ENCODE measurements at places on chromosomes 6 and 20.

DNA sequence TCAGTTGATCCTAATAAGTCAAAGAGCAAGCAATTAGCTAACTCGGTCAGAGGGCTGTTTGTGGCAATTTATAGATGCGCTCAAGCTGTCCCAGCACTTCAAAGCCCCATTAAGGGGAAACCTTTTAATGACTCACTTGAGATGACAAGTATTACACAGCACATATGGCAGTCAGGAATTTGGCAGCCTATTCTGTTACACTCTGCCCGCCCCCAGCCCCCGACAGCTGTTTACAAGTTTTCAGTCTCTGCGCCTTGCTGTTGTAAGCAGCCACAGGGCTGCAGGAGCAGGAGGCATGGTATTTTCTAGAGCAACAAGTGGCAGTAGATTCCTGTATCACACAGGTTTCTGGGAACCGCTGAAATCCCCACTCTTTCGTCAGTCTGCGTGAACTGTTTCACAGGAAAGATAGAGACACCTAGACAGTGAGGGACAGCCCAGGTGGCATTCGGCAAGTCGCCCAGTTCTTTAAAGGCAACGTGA is 263.0 kb downstream of the FOXC1 start:
- no peak for DNase-seq

- DNase-seq = no peak
Observed at GRCh38 chr6:34906826-34907225, 17.8 kb downstream of the ANKS1A start.

DNA sequence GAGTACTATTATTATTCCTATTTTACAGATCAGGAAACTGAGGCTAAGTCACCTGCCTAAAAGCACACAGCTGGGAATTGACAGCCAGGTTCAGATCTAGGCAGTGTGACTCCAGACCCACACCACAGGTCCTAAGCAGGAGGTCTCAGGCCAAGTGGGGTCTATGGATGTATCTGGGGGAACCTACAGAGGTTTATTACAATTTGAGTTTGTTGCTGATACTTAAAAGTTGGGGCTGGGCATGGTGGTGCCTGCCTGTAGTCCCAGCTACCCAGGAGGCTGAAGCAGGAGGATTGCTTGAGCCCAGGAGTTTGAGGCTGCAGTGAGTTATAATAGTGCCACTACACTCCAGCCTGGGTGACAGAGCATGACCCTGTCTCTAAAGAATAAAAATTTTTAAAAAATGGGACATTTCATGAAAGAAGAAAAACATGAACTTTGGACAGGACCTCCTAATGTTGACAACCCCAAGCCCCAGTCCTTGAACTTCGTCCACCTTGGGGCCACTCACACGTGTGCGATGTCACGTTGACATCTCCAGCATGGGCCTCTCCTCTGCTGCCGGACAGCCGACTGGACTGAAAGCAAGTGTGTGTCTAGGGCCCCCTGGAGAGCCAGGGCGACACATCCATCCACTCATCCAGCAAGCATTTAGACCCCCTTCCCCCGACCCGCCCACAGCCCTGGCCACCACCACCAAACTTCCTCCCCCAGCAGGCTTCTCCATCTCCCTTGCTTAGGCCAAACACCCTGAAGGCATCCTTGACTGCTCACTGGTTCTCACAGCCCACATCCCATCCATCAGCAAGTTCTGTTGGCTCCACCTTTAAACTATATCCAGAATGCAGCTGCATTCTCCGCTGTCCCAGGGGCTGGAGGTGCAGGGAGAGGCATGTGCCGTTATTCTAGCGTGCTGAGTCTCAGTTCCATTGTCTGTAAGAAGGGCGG is 40.0 kb downstream of the NOL4L start:
- no peak for DNase-seq

DNA sequence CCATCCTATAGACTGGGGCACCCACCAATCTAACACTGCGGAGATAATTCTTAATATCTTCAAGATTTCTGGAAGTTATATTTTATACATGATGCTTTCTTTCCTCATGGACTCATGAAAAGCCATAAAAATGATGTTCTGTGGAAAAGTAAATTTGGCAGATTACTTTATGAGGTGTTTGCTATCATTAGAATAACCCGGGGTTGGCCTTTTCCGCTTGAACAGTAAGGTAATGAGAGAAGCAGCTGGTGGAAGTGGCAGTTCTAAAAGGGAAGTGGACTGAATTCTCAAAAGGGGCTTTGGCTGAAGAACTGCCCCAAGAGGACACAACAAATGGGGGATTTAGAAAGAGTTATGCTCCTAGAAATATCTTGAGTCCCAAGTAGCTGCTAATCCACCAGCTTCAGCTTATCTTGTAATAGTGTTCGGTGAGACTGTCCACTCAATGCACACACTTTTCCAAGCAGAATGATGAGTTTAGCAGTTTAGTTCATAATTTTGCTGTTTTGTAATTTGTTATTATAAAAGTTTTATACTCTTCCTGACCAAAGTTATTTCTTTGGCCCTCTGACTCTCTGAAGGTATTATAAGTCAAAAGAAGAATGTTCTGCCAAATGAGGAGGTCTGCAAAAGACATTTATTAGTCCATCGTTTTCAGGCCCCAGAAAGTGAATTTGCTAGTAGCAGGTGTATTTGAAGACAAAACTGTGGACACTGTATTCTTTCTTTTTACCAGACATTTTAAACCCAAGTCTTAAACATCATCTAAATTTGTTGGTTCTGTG is 2.9 kb downstream of the ISM1 start:
- DNase-seq = peak; percentile 9

GRCh38 chr6:150880336-150880735 is 14.8 kb downstream of the MTHFD1L start:
- DNase-seq = no peak

- no peak for DNase-seq
Observed at GRCh38 chr20:56350842-56351241, 7.9 kb upstream of the FAM210B start.

DNA sequence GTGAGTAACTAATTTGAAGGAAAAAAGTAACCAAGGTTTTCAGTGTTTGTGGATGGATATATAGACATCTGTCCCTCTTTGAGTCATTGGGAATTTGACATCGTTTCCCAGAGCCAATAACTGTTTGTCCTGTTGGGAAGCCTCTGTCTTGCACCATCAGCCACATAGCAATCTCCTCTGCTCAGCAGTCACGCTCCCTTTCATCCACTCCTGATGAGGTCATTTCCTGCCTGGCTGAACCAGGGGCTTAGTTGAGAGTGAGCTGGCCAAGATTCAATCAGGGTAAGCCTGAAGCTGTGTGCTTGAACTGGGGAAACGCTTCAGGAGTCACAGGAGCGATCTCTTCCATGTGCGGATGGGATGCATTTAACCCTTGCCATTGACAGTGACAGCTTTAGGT is 121.5 kb upstream of the FOXQ1 start:
- DNase-seq = no peak

GRCh38 chr6:97666889-97667288 is 383.9 kb upstream of the MMS22L start:
- DNase-seq = no peak

DNA sequence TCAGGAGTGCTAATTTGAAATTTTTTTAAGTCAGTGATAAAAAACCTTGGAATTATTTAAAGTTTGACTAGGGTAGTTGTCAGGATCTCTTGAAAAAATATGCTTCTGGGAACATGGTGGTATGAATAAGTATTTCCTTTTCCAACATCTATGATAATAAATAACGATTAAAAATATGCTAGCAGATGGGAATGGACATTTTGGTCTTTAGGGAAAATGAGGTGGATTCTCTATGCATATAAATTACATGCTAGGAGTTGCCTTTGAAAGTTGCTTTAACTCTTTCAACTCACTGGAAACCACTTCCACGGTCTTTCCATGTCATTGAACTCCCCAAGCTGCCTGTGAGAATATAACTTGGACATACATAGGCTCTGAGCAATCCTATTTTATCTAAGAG is 731.5 kb upstream of the MARCKS start:
- no peak for DNase-seq

DNA sequence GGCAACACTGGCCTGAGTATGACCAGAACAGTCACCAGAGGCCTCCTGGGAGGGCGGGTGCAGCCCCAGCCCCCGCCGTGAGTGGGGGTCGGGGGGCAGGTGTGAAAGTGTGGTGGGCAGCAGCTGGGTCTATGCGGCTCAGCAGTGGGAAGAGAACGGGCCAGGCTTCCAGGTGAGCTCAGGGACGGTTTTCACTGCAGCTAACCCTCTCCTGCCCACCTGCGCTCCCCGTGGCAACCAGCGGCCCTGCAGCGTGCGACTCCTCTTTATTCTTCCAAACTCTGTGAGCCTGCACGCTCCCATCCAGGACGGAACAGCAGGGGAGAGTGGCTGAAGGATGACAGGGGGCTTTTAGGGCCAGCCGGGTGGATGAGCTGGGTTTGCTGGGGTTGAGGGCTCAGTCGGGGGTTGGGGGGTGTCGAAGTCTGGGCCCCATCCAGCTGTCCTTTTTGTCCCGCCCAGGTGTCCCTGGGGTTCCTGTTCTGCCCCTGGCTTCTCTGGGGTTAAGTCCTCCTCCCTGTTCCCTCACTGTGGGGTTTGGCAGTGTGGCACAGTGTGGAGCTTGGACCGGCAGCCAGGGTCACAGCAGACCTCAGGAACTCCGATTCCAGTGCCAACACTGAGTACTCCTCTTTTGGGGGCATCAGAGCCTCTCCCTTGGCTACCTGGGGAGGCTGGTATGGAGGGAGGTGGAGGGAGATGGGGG is 859 bp upstream of the BIRC7 start:
- no peak for DNase-seq

- DNase-seq = no peak
Observed at GRCh38 chr6:122020588-122021264, 378.7 kb upstream of the HSF2 start.

- DNase-seq = no peak
Observed at GRCh38 chr20:49483696-49484123, 1.2 kb upstream of the KCNB1 start.

DNA sequence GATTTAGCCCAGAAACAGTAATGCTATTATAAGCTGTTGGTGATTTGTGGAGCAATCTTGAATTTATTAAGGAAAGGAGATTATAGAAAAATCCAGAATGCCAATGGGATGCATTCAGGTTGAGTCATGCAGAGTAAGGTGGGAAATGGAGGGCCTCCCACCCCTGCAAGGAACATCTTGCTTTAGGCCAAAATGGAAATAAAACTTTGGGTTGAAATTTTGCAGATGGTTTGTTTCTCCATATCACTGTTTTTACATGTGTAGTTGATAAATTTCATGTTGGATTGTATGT is 152.4 kb downstream of the BCAS1 start:
- no peak for DNase-seq

DNA sequence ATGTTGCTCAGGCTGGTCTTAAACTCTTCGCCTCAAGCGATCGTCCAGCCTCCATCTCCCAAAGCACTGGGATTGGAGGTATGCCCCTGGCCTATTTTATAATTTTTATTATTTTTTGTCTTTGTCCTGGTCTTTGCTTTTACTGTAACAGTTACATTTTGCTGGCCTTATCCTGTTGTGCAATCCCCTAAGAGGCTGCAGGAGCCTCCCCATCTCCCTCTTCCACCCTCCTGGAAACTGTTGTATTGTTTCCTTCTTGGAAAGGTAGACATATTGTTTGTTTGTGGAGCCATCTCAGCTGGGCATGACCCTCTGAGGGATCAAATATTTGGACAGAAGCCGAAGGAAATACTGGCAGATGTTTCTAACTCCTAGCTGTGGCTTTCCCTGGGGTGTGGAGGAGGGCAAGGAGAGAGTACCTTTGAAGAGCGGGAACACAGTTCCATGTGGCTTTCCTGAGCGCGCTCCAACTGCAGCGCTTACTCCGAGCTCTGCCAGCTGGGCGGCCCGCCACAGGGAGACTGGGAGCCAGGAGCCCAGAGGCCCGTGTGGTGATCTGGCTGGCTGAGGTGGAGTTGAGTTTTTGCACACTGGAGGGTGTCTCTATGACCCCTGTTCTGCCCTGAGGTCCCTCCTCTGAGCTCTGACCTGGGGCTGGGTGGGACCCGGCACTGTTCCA is 4.9 kb downstream of the MAPK13 start:
- no peak for DNase-seq

GRCh38 chr6:47862731-47863130 is 80.9 kb downstream of the OPN5 start:
- DNase-seq = no peak

- DNase-seq = no peak
Observed at GRCh38 chr20:58851221-58851968, 693 bp upstream of the GNAS-AS1 start.

- peak; percentile 54 for DNase-seq
Observed at GRCh38 chr20:23156842-23157423, 70.8 kb upstream of the CD93 start.

DNA sequence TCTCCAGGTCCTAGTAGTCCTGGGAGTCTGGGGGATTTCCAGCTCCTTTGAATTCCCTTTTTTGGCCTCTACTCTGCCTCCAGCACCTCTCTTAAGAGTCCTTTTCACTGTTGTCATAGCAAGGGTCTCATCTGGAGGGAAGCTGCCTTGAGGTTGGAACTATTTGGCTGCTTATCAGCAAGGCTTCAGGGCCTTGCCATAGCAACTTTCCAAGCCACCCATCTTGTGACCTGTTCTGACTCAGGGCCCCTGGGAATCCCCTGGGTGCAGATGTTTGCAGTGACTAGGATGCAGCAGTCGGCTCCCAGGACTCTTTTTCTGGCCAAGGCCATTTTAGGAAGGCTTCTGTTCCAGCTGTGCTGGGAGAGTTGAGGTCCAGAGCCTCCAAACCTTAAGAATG is 12.4 kb downstream of the PKIG start:
- DNase-seq = no peak

- DNase-seq = no peak
Observed at GRCh38 chr20:3754276-3754630, 13.3 kb downstream of the ADISSP start.

- no peak for DNase-seq
Observed at GRCh38 chr6:148693882-148694484, 52.8 kb upstream of the UST start.

DNA sequence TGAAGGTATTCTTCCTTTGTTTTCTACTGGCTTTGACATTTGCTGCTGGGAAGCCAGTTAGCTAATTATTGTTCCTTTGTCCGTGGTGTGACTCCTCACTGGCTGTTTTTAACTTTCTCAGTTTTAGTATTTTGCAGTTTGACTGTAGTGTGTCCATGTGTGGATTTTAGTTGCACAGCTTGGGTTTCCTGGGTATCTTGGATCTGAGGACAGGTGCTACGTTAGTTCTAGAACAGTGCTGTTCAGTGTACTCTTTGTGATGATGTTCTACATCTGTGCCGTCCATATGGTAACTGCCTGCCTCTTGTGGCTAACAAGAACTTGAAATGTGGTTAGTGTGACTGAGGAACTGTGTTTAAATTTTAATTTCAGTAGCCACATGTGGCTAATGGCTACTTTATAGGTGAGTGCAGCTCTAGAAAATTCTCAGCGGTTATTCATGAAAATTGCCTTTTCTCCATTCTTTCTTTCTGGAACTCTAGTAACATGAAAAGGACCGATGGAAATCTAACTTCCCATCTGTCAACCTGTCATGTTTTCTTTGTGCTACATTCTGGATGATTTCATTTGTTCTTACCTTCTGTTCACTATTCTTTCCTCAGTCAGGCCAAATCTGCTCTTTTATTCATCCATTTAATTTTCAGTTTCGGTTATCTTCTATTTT is 7.4 kb downstream of the SNX9 start:
- no peak for DNase-seq

GRCh38 chr6:73134588-73134987 is 90.7 kb downstream of the KHDC1L start:
- DNase-seq = no peak

Data from vagina (tissue), 2 donors.